ENCODE measurements at places on chromosomes 1 and 21. TPM values are rescaled to one million over a fixed set of nuclear protein-coding genes. Genes with fewer than 3 reads are reported as not detected.

The OR6K3 gene
- total RNA-seq: not detected

The ECM1 gene
- total RNA-seq: 26.0 TPM

GRCh38 chr1:178612261-178612660 lies 99.4 kb downstream of the TEX35 start:
- DNase-seq: peak; percentile 75

The ZBTB7B gene
- 46.1 TPM for total RNA-seq

DNA sequence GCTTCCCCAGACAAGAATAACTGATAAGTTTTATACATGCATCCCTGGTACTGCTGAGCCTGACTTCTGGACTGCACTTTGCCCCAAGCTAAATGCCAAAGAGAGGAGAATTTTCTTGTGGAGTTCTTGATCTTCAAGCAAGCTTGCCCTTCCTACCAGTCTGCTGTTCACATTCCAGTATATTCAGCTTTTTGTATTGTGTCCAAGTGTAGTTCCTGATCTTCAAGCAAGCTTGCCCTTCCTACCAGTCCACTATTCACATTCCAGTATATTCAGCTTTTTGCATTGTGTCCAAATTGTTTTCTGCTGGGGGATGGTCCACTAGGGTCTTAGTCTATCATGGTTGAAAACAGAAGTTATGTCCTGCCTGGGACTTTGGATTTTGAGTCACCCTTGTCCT lies 894 bp upstream of the TSEN15 start:
- DNase-seq: no peak

The C1QA gene
- total RNA-seq: not detected

The PDPN gene
- total RNA-seq: 39.7 TPM

DNA sequence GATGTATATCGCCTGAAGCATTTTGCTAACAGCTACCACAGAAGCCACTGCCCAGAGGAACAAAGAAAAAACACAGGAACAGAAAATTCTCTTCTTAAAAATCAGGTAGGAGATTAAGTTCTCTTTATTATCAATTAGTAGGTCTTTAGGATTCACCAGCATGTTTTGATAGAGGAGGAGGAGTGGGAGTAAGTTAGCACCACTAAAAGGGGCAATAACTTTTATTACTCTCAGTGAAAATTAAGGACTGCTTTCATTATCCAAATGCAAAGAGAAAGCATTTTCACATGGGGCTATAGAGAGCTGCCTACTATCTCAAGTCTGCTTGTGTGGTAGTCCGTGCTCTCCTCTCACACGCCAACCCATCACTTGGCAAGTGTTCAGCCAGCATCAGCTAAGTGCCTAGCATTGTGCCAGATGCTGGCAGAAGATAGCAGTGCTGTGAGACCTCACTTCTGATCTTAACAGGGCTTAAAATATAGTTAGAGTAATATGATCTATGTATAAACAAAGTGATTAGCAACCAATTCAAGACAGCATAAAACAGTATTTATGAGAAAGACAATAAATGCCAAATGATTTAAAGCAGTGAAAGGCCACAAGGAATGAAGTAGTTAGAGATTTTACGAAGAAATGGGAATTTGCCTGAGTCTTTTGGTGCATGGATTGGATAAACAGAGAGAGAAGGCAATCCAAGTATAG lies 39.8 kb downstream of the ASTN1 start:
- no peak for DNase-seq

DNA sequence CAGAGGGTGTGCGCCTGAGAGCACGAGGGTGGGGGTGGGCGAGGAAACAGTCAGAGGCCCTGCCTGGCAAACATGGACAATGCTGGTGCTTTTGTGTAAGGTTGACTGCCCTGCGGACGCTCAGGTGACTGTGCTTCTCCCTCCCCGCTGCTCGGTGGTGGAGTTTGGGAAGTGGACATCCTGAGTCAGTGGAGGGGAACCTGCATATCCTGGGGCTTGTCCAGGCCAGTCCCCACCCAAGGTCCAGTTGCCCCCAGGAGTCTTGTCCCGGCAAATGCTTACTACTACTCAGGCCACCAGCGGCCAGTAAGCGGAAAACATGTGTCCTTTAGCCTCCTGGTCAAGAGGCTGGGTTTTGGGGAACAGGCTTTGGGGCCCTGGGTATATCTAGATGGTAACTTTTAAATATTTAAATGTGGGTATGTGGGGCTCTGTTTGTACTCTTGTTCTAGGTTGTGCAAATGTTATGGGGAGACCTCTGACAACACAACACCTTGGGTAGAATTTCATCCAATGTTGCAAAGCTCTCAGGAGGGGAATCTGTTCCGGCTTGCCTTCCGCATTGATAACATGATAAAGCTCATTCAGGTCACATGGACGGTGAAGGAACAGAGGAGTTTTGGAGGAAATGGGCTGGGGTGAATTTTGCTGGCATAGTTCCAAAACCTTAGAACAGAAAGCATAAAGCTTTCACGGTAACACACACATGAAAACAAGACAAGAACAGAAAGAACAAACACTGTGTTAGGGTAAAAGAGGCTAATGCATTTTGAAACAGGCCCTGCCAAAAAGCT lies 364.9 kb downstream of the PRDM2 start:
- DNase-seq: no peak

GRCh38 chr1:22736501-22737080 lies 26.0 kb downstream of the EPHB2 start:
- DNase-seq: no peak

DNA sequence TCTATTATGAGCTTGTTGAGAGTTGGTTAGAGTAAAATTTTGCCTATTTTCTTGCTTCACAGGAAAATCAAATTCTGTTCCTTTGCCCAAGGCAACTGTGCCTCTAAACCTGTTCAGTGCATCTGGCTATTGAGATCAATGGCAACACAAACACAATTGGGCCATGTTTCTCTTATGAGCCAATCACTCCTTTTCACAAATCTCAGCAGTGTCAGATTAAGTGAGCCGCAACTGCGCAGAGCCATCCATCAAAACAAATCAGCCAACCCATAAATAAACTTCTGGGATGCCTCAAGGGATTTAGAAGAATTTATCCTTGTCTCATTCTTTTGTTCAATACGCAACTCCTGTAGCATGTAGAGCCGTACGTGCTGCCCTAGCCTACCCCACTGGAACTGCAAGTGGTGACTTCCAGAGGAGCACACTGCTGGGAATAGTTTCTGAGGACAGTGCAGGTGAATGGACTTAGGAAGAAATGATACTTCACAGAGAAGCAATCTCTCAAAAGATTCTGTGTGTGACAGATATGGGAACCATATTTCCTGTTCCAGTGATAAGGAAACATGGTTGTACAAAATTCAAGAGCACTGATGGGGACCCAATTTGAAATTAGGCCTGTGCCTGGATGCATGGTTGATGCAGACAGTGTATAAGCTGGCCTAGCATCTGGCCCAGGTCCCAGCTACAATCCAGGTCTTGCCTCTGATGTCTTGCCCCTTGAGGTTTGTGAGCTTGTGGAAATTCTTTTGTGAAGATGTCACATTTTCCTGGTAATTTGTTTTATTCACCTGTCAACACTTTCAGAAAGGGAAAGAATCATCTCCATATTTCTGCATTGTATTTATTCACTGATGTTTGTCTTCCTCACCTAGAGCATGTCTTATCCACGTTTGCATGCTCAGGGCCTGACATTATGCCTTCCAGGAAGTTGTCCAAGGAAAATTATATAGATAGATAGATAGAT lies 166.2 kb downstream of the URB2 start:
- DNase-seq: no peak

The CD247 gene
- total RNA-seq: not detected

The FMO3 gene
- not detected for total RNA-seq

The FALEC gene
- total RNA-seq: 0.43 TPM

The TNFRSF18 gene
- 0.66 TPM for total RNA-seq

Measured in astrocyte (in vitro differentiated cells and primary cell).